ENCODE measurements at places on chromosomes 2 and 18.

DNA sequence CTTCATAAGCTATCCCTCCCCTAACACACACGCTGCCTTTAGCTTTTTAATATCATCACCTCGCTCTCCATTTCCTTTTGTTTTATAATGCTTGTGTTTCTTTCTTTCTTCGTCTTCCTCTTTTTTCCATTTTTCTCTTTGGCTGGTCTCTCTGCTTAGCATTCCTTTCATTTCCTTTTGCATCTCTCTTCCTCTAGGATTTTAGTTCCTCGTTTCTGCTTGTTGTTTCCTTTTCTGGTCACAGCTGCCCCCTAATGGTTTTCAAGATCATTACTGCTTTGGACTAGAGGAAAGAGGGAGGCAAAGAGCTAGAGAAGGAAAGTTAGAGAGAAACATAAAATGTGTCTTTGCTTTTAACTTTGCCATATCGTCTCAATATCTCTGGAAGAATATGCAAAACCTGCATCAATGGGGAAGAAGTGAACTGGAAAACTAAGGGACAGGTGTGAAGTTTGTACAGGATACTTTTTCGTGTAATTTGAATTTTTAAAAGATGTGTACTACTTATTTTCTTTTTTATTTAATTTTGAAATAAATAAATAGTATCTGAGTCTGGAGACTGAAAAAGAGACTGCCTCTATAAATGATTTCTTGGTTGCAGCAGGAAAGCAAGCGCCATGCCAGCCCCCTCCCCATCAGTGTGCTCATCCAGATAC, 6.3 kb upstream of the NRP2 start:
- DNase-seq = no peak

- DNase-seq = no peak
These were observed 707 bp downstream of the KRCC1 start for GRCh38 chr2:88054782-88055370.

- no peak for DNase-seq
These were observed 6.7 kb upstream of the LRRC30 start for GRCh38 chr18:7224198-7224597.

- DNase-seq = no peak
These were observed 27.8 kb upstream of the XDH start for GRCh38 chr2:31442376-31442775.

DNA sequence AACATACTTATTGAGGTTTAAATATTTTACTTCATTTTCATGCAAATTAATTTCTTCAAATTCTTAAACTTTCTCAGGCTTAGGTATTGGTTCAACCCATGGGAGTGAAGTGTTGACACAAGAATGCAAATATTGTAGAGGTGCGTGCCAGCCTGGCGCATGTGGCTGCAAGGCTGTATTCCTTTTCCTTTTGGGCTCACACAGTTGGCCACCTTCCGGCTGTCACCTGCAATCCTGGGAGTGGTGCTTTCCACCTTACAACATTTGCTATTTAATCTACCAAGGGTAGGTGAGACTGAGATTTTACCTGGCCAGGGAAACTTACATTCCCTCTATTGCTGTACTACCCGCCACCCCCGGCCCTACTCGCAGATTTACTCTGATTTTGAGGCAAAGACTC, 141.1 kb downstream of the DCC start:
- DNase-seq = no peak

GRCh38 chr2:163859951-163860350, 124.1 kb upstream of the FIGN start:
- no peak for DNase-seq

GRCh38 chr2:159998961-159999360, 63.5 kb downstream of the PLA2R1 start:
- DNase-seq = no peak

- DNase-seq = peak; percentile 71
These were observed 86.8 kb downstream of the RBMS1 start for GRCh38 chr2:160406591-160407392.

GRCh38 chr2:35365859-35366258, 989.7 kb upstream of the CRIM1 start:
- DNase-seq = no peak

GRCh38 chr2:212392544-212392943, 146.1 kb downstream of the ERBB4 start:
- DNase-seq = no peak

- no peak for DNase-seq
These were observed 141.5 kb downstream of the AQP4 start for GRCh38 chr18:26723981-26724380.

DNA sequence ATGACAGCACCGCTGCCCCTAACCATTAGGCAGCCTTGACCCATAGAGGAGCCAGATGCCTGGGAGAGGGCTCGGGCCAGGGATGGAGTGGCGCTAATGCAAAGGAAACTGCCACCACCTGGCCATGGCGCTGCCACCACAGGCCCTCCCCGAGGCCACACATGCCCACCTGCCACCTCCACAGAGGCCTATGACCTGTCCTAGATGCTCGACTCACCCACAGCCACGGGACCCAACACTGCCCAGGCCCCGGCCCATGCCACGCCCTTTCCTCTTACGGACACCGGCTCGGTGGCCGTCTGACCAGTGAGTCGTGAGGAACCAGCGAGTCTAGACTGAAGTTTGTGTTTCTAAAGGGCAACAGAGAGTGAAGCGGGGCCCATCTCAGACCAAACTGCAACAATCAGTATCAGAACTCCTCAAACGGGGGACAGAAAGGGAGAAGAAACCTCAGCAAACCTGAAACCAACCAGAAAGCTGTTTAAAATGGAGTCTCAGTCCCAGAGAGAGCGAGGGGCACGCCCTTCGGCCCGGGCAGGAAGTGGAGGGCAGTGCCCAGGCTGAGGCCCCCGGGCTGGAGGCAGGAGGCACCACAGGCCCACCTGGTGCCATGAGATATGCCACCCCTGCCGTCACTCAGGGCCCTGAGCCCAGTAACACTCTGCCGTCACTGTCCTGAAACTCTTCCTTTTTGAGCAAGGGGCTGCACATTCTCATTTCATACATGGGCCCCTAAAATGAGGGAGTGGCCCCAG, 711 bp downstream of the GPR17 start:
- no peak for DNase-seq

DNA sequence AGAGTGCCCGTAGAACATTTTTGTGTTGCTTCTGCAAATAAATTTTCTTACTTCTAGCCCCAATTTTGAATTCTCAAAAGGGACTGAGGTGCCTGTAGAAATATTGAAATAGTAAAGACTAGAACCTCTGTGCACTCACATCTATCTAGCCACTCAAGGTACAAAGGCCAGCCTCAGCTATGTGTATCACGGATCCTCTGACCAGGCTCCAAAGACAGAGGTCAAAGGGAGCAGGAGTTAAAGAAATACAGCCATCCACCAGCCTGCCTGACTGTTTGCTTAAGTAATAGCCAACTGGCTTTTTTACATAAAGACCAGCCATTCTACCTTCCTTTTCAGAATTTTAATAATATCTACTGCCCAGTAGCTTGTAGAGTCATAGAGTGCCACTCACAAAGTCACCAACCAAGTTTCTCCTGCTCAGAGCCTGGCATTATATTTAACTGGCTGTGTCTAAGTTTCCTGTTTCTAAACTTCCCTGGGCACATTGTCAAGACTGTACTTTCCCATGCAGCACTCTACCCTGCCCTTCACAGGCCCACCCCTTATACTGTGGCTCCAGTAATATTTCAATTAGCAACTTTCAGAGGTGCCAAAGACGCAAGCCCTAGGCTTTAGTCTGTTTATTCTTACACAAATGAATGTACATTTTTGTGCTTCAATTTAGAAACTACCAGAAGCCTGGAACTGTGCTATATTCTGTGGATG, 338.3 kb upstream of the NT5C1B start:
- no peak for DNase-seq

GRCh38 chr2:178241844-178242551, 47.7 kb downstream of the OSBPL6 start:
- DNase-seq = no peak

DNA sequence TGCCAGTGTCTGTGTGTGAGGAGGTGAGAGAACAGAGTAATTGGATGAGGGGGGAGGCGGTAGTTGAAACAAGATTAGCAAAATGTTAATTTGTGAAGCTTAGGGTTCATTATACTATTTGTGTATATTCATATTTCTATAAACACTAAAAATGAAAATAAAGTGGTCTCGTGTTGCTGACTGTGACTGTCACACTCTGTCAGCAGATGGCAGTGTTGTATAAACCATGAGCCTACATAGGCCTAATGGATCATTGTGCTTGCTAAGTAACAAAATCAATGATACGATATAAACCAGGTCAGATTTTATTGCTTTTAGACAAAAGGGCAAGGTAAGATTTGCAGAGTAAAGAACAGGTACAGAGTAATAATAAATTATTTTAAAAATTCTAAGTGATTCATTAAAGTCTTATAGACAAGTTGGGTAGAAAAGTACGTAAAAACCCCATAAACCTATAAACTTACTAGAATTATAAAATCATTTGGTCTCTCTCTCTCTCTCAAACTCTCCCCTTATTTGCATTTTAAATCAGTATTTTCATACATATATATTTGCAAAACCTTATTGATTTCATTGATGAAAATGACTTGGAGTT, 182.7 kb downstream of the RPIA start:
- no peak for DNase-seq

DNA sequence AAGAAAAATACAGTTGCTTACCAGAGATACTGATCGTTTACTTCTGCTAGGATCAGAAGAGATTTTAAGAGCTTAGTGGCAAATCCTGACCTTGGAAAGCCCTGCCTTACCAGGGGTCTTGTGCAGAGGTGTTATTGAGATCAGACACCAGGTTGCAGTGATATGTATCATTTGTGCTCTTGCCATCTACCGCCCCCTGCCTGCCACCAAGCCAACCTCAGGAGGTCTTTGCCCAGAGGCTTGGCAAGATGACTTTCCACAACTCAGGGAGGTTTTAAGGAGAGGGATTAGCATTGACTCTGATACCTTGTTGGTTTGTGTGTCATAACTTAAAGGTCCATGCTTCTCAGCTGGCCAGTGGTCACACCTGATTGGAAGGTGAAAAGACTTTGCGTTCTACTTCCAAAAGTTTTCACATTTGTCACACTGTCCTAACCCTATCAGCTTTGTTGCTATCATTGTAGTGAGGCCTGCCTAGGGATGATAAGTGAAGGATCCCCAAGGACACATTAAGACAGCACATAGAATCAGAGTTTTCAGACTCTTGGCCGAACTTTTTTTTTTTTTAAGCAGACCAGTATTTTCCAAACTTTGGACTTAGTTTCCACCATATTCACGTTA, 46.2 kb upstream of the MGAT5 start:
- peak; percentile 42 for DNase-seq

DNA sequence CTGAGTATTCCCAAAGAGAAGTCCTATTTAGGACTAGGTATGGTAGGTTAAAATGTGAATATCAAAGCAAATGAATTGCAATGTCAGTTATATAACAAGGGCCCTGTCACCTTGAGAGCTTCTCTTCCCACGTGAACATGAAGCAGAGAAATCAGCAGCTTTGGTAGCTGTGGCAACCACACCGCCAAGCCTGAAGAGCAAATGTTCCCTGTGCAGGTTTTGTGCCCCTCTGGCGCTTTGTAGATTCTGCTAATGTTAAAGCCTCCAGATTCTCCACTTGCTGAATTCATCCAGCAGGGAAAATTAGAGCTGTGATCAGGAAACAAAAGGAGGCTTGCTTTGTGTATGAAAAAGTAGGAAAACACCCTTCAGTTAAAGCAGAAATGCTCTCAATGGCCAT, 322.6 kb downstream of the RBM43 start:
- DNase-seq = no peak

DNA sequence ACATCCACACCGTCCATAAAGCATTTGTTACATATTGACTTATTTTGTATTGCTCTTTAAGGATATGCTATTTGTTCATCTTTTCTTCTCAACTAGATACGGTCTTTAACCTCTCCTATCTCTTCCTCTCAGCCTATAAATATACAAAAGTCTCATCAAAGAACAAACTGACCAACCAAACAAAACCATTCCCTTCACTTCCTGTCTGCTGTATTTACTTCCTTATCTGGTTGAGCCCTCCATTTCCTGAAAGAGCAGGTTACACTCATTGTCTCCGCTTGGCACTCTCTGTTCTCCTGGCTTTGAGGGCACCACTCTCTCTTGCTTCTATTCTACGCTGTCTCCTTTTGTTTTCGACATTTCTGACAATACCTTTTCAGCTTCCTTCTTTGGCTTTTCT, 431.9 kb upstream of the TCF4 start:
- no peak for DNase-seq

DNA sequence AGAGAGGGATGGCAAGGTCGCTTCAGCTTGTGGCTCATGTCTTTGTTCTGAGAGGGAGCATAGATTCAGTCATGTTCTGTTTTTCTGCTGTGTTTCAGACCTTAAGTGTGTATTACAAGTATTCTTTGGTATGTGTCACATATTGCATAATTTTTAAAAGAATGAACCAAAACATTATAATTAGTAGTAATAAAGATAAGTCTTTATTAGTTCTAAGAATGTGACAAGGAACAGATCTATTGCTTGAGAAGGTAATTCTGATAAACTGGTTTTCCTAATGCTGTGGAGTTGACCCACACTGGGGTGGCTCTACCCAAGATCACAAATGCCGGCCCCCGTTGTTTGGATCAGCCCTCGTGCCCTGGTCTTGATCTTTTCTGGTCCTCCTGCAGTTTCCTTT, 124.3 kb upstream of the FOSL2 start:
- no peak for DNase-seq

- no peak for DNase-seq
These were observed 27.3 kb downstream of the DGKD start for GRCh38 chr2:233381638-233381995.

GRCh38 chr18:72086421-72086820, 457.7 kb downstream of the CBLN2 start:
- no peak for DNase-seq

- DNase-seq = no peak
These were observed 336.7 kb upstream of the RND3 start for GRCh38 chr2:150824118-150824517.

- DNase-seq = no peak
These were observed 37.6 kb downstream of the TMEM163 start for GRCh38 chr2:134681201-134681600.

GRCh38 chr2:80830891-80831290, 526.3 kb upstream of the LRRTM1 start:
- no peak for DNase-seq

GRCh38 chr2:99786636-99787390, 297.0 kb upstream of the REV1 start:
- DNase-seq = no peak

- DNase-seq = no peak
These were observed 480.1 kb upstream of the TCF4 start for GRCh38 chr18:56067969-56068671.

DNA sequence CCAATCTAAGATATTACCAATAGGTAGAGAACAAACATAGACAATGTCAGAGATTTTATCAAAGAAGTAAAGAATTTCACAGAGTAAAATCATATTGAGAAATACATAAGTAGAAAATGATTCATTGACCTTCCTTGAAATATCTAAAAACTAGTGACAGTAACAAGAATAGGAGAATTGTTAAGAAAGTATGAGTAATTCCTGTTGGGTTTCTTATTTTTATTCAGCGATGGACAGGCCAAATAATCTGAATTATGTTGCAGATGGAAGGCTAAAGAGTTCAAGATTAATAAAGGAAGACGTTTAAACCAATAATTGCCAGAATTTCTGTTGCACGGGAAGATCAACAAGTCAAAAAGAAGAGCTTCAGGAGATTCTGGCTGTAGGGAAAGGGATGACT, 163.4 kb upstream of the RASGRP3 start:
- no peak for DNase-seq

- no peak for DNase-seq
These were observed 617.5 kb upstream of the SOX11 start for GRCh38 chr2:5074733-5075132.

- no peak for DNase-seq
These were observed 49.8 kb downstream of the RAMP1 start for GRCh38 chr2:237909075-237909695.

GRCh38 chr18:71336576-71337210, 1047.8 kb downstream of the SOCS6 start:
- DNase-seq = no peak

GRCh38 chr2:28009732-28010131, 119.2 kb downstream of the BABAM2 start:
- no peak for DNase-seq
